Uterus (tissue), 4 donors: ENCODE measurements at places on chromosomes 3 and 15.

- DNase-seq: no peak
These were observed 41.2 kb downstream of the RAB7A start for GRCh38 chr3:128767094-128767750.

- DNase-seq: no peak
These were observed 22.6 kb upstream of the UMPS start for GRCh38 chr3:124707656-124708062.

DNA sequence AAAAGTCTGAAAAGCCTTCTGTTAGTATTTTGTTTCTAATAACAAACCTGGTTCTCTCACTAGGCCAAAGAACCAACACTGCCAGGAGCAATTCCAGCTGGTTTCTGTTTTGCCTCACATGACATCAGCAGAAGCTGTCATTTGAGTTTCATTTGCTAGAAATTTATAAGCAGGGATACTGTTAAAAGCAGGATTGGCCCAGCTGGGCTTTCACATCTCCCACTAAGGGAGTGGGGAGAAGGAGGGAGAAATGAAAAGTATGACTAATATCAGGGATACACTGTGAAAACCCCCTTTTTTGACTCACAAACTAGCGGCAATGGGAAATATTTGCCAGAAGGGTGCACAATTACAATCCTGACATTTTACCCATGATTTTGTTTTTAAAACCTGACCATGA is 5.3 kb downstream of the CCDC80 start:
- DNase-seq: peak; percentile 85

- no peak for DNase-seq
These were observed 11.0 kb downstream of the TCF12 start for GRCh38 chr15:56929399-56929798.

DNA sequence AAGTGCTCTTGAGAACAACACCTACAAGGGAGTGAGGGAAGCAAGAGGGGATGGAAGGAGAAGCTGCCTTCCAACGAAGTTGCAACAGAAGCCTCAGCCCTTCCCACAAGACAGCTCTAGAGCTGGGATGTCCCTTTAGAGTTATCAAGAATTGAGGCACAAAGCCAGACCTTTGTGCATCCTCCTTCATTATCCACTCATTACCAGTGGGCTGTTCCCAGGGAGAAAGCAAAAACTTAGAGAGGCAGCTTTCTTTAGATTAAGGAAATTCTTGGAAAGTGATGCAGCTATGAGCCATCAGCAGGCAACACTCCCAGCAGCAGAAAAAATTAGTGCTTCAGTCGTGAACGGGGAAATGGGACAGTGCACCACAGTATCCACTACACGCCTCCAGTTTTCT is 10.6 kb upstream of the CD96 start:
- DNase-seq: no peak

DNA sequence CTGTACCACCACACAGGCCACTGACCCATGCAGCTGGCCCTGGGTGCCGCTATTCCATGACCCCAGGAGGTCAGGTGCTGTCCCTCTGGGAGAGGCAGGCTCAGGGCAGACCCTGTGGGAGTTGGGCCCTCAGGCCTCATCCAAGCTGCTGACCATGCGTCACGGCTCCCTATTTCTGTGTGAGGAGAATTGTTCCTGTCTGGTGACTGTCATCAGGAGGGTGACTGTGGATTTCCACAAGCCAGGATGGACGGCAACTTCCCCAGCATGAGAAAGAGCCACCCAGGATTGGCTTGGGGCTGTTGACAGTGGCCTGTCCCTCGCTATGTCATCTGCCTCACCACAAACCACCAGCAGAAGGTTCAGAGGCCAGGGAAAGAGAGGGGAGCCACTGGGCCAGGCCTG is 41.4 kb downstream of the ZDHHC19 start:
- no peak for DNase-seq

DNA sequence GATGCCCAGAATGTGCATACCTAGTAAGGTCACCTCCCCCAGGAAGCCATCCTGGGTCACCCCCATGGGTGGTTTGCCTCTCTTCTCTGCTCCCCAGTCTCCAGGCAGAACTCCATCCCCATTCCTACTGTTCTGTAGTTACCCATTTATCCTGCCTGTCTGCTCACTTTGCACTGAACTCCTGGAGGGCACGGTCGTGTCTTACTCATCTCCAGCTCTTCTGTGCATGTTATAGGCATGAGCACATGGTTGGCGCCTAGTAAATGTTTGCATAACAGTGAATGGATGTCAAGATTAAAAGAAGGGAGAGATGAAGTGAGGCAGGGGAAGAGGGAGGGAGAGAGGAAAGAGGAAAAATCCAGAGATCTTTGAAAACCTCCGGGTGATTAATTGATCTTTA is 208.4 kb upstream of the TRIM42 start:
- DNase-seq: no peak

GRCh38 chr3:4061195-4061594 is 242.0 kb upstream of the SETMAR start:
- no peak for DNase-seq

GRCh38 chr3:171860830-171861535 is 17.8 kb downstream of the TMEM212 start:
- DNase-seq: no peak

- no peak for DNase-seq
These were observed 514.4 kb upstream of the ZNF385D start for GRCh38 chr3:22265403-22265802.

- DNase-seq: no peak
These were observed 10.9 kb upstream of the RFT1 start for GRCh38 chr3:53140847-53141845.

GRCh38 chr3:41338276-41338675 is 139.0 kb downstream of the CTNNB1 start:
- DNase-seq: no peak

DNA sequence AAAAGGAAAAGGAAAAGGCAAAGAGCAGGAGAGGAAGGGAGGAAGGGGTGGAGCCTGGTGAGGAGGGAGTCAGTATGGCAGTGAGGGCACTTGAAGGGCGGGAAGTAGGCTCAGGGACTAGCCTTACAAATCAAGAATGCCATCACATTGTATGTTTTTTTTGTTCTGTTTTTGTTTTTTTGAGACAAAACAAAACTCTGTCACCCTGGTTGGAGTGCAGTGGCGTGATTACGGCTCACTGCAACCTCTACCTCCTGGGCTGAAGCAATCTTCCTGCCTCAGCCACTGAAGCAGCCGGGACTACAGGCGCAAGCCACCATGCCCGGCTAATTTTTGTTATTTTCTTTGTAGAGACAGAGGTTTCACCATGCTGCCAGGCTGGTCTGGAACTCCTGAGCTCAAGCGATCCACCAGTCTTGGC is 10.5 kb upstream of the PIK3CB start:
- no peak for DNase-seq

DNA sequence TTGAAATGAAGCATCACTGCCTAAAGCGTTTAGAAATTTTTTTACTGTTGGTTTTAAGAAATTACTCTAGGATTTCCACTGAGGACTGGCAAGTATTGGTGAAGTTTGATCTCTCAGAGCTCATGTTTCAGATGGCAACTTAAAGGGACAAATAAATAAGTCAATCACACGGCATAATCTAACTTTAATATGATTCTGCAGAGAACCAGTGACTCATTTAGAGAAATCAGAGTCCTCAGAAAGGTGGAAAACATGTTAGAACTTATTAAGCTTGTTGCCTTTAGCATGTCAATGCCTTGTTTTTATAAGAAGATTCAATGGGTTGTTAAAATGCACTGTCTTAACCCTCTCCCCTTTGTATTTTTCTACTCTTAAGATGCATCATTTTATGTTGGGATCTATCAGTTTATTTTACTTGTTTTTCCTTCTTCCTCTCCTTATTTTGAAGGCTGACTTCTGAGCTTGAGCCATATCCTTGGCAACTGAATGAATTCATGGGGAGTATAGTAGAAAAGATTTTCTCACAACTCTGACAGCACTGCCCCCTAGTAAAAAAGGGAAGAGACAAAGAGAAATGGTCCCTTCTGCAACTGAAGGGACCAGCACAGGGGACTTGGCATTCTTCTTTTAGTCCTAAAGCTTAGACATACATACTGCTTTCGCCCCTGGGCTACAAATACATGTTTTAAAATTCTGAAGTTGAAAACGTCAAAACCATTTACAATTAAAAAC is 431.2 kb downstream of the LPP start:
- DNase-seq: no peak

DNA sequence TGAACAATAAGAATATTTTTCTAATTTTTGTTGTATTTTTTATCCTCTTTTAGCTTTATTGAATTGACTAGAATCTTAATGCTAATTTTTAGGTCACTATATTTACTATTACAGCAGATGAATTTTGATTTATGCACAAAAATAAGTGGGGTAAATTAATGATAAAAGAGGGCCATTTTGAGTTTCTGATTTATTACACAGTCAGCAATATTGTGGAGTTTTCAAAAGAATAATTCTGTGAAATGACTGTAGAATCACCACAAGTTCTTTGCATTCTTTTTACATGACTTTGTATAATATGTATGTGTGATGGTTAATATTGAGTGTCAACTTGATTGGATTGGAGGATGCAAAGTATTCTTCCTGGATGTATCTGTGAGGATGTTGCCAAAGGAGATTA is 812.4 kb upstream of the DPPA4 start:
- no peak for DNase-seq

DNA sequence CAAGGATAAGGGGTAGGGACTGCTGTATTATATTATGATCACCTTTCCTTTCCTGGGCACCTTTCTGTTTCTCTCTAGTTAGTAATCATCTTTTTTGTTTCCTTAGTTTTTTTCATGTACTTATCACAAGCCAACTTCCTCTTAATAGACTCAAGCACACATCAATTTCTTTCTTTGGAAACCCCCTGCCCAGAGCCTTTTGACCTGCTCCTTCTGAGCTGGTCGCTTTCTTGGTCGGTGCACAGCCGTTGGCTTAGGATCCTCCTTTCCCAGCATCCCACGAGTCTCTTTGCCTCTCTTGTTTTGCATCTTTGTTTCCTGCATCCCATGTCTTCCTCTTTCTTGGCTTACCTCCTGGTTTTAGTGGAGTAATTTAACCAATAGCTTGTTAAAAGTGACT is 26.9 kb downstream of the GASK1A start:
- no peak for DNase-seq

DNA sequence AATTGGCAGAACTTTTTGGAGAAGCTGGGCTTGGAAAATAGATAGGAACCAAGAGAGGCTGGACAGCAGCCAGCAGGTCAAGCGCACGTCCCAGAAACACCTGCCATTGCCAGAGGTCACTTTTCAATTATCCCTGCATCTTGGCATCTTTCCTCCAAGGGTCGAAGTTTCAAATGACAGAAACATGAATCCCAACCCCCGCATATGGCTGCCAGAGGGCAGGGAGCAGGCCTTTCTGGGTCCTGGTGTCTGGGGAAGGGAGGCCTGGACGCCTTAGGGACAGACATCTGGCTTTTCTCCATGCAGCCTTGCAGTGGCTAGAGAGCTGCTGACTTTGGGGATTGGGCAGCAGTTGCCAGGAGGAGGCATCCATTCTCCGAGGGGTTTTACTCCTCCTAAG is 164.5 kb upstream of the TPM1 start:
- no peak for DNase-seq

- DNase-seq: no peak
These were observed 190.4 kb upstream of the BCL6 start for GRCh38 chr3:187935623-187936156.

DNA sequence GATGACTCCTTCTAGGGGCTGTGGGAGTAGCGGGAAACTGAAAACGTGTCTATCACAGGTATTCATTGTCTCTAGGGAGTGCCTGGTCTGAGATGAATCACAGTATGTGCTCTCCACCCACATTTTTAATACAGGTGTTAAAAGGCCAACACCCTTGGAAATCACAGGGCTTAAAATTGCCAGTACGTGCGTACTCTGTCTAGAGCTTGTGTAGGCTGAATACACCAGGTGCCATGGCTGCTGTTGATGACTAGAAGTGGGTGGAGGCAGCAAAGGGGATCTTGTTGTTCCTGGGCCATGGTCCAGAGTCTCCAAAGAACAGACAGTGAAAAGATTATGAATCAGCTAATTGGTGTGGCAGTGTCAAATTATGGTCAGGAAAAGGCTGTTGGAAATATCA is 35.1 kb upstream of the P3H2 start:
- DNase-seq: no peak

- peak; percentile 45 for DNase-seq
These were observed 242.5 kb downstream of the ATP8B4 start for GRCh38 chr15:49876401-49877038.

DNA sequence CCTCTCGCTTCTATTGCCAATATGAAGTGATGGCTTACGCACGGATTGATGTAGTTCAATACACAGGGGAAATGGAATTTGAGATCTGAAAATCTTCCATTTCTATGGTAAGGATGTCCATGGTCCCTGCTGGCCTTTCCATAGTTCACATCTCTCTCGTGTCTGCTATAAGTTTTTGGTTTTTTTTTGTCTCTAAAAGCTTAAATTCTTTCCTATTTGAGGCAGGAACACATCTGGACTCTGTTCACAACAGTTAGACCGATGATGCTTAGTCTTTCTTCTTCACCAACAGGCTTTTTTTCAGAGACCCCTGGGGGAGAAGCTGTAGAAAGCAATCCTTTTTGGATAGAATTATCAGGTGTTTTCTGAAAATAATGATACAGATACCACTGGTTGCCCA is 108.1 kb downstream of the XXYLT1 start:
- no peak for DNase-seq

DNA sequence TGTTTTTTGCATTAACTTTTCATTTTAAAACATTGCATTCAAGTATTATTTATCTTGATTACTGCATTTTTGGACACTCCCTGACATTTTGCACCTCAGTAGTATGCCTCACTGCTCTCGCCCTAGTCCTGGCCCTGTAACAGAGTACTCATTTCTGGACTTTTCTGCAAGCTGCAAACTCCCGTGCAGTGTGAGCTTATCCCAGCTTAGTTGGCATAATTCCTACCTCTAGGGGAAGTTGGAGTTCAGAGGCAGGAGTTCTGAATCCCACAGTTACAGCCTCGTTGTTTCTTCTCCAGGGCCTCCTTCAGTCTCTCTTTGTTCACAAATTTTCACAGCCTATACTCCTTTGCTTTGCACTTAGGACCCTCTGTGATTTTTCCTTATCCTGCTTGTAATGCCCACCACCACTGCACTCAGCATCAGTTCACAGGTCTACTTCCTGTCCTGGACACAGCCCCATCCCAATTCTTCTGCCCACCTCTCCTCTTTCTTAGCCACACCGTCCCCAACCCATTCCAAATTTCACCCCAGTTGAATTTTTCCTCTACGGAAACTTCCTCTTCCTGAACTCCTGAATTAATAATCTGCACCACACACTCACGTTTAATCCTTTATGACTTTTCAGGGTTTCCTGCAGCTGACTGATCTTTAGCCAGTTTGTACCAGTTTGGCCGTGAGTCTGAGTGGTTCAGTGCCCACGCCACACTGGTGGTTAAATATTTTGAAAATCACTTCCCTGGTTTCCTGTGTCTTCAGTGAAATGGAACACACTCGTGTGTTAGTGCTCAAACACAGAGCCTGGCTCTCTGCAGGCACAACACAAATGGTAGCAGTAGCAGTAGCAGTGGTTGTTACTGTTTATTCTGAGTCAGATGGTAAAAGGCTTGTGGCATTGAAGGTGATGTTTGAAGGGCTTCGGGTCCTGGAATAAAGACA is 6.3 kb upstream of the CTSH start:
- DNase-seq: no peak

DNA sequence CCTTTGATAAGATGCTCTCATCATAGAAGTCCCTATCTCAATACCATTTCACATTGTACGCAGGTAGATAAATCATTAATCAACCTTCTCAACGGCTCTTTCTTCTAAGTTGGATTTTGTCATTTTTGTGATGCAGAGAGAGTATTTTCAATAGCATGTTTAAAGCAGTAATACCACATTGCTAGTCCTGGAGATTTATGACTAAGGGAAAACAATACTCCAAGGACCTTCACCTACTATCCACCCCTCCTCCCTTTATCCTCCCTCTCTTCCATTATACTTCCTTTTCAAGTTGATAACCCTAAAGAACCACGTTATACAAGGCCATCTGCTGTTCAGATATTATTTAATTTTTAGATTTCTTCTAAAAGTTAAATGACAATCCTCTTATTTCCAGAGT is 65.3 kb upstream of the CHMP2B start:
- no peak for DNase-seq
